ENCODE measurements at places on chromosomes 6 and 20.

- H3K36me3 ChIP-seq: no peaks in the 10 kb centered on the region
- H3K27me3 ChIP-seq: peaks cover 10% of the 10 kb centered on the region
- H3K4me1 ChIP-seq: peaks cover 21% of the 10 kb centered on the region
- no peak for DNase-seq
Observed at GRCh38 chr6:163790266-163790840, 375.8 kb downstream of the QKI start.

DNA sequence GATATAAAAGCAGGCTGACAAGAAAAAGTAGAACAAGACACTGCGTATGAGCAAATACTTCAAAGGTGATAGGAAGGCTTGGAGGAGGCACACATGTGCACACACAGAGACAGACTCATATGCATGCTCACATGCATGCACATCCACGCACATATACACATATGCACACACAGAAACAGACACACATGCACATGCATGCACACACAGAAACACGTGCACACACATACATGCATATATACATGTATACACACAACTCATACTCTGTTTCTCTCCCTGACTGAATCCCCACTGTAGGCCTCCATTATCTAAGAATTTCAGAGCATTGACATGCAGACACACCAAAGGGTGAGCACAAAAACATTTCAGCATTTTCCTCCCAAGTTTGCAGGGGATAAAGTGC is 43.7 kb downstream of the VGLL2 start:
- no peak for DNase-seq
- no peak overlapping the region for H3K27ac ChIP-seq
- H3K36me3 ChIP-seq: no peaks in the 10 kb centered on the region
- no peaks in the 10 kb centered on the region for H3K4me1 ChIP-seq
- H3K27me3 ChIP-seq: no peaks in the 10 kb centered on the region

DNA sequence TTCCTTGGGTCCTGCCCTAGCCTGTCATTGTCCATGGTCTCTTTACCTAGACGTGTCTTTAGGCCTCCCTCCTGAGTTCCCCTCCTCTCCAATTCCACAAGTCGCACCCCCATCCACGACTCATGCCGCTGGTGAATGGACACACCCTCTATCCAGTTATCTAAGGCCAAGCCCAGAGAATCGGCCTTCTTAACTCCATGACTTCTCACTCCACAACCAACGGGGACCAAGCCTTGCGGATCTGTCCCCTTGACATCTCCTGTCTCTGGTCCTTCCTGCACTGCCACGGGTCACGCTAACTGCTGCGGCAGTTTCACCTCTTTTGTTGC is 7.0 kb upstream of the RREB1 start:
- no peaks in the 10 kb centered on the region for H3K36me3 ChIP-seq
- peaks cover 21% of the 10 kb centered on the region for H3K27me3 ChIP-seq
- DNase-seq: no peak
- no peak overlapping the region for H3K27ac ChIP-seq

DNA sequence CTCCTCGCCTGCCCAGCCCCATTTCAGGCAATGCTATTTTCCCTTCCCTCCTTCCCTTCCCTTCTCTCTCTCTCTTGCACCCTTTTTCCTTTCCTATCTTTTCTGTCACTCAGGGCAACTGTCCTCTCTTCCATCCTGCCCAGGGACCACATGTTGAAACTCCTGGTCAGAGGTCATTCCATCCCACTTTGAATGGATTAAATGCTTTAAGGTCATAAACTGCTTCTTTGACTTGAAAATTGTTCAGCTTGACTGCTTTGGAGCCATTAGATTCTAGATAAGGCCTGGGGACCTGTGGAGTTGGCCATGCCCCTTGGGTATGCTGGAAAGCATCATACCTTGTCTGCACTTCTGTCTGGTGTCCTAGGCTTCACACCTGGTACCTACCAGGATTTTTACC is 106.1 kb downstream of the DTNBP1 start:
- H3K4me1 ChIP-seq: peaks cover 4% of the 10 kb centered on the region
- DNase-seq: no peak
- H3K4me3 ChIP-seq: no peak overlapping the region
- no peaks in the 10 kb centered on the region for H3K27me3 ChIP-seq
- H3K36me3 ChIP-seq: peaks cover 2% of the 10 kb centered on the region

DNA sequence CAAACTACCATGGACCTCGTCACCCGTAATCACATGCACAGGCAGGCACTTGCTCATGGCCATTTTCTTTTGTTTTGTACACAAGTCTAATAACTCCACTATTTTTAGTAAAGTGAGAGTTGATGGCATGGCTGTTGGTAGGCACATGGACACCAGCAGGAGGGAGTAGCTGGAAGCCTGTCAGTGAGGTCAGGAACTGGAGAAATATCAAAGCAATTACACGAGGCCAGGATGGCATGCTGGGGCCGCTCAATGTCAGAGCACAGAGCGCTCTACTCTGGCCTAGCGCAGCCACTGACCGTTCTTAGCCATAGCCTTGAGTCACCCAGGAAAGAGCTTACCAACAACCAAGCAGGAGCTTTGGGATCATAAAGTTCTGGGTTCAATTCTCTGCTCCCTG is 36.1 kb upstream of the GTSF1L start:
- H3K4me3 ChIP-seq: no peak overlapping the region
- DNase-seq: no peak
- H3K27me3 ChIP-seq: peaks cover 2% of the 10 kb centered on the region
- H3K36me3 ChIP-seq: peaks cover 4% of the 10 kb centered on the region

DNA sequence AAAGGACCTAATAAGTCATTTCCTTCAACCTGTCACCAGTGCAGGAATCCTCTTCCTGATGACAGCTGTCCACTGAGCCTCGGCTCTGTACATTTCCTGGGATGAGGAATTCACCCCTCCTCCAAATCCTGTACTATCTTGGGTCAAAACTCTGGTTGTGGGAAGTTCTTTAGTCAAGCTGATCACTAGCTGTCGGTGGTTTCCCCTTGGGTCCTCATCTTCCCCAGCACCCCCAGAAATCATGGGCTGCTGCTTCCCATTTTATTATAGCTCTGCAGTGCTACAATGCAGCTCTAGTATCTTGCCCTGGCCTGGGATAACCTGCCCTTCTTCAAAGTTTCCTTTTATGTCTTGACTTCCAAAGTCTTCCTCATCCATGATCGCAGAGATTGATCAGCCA is 14.6 kb upstream of the ADA start:
- H3K4me3 ChIP-seq: no peak overlapping the region
- H3K27me3 ChIP-seq: no peaks in the 10 kb centered on the region
- peaks cover 15% of the 10 kb centered on the region for H3K4me1 ChIP-seq
- DNase-seq: no peak
- H3K36me3 ChIP-seq: peaks cover 14% of the 10 kb centered on the region
- no peak overlapping the region for H3K27ac ChIP-seq

DNA sequence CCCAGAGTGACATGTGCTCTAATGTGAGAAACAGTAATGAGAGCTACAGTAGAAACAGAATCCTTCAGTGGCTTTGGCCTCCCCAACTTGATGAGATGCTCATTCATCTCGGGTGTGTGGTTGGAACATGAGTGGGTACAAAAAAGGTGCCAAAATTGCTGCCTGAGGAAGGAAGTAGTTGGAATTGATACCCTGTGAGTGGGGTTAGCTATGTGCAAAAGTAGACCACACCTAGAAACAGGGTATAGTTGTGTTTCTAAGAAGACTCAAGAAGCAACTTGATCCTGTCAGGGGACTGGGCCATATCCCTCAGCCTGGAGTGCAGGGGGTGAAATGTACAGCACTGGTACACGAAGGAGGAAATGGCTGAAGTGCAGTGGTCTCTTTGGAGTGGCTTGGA is 206.4 kb upstream of the SUPT3H start:
- H3K4me3 ChIP-seq: no peak overlapping the region
- H3K4me1 ChIP-seq: peaks cover 49% of the 10 kb centered on the region
- no peak for DNase-seq

DNA sequence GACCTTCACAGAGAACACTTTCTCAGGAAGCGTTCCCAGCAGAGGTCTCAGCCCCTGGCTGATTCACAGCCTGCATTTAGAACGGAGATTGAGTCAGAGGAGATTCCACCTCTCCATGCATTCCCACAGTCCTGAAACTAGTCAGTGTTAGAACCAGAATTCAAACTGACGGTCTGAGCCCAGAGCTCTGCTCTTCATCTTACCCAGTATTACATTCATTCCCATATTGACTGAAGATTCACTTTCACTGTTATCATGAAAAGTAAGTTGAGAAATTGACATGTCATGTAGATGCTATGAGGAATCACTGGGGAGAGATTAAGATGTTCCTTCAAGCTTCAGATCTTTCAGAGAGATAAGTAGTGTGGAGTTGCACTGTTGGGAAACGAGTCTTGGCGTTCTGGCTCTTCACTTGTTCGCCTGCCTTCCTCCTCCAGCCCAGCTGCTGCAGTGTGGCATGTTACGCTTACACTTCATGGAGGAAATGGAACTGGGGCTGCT is 28.3 kb downstream of the MAS1 start:
- no peaks in the 10 kb centered on the region for H3K36me3 ChIP-seq

Measured in activated CD4-positive, alpha-beta T cell treated with anti-CD3 and anti-CD28 coated beads, Interleukin-2, amount 10 ng/mL, durations not matched to agents 7 days and 5 days (primary cell).